ENCODE measurements at places on chromosomes 3 and 15.

DNA sequence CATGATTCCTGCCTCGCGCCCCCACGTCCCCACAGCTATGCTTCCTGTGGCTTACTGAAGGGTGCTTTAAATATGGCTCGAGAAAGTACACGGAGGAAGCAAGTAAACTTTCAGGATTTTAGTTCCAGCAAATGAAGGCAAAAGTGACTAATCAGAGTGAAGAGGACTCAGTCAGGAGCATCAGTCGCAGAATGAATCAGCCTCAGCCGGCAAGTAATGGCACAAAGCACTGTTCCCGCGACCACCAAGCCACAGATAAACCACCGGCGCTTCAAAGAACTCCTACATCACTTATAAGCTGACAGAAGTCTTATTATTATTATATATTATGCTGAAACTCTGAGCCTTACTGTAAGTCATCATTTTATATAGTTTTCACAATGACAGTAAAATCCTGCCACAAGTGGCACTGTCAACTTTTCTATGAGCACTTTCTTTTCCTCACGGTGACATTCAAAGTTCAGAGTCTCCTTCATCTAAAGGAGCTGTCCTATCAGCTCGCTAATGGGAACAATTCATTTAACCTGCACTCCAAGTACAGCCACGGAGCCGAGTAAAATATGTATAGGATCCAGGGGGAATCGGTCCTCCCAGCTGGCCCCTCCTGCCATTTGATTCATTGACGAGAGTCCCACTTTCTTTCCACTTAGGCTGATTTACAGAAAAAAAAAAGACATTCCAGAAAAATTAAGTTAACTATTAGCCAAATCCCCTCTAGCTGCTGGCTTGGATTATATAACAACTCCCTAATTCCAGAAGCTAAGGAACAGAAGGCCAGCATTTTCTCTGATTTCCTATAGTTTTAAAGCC, 217.0 kb upstream of the ICE2 start:
- peak; percentile 78 for DNase-seq

DNA sequence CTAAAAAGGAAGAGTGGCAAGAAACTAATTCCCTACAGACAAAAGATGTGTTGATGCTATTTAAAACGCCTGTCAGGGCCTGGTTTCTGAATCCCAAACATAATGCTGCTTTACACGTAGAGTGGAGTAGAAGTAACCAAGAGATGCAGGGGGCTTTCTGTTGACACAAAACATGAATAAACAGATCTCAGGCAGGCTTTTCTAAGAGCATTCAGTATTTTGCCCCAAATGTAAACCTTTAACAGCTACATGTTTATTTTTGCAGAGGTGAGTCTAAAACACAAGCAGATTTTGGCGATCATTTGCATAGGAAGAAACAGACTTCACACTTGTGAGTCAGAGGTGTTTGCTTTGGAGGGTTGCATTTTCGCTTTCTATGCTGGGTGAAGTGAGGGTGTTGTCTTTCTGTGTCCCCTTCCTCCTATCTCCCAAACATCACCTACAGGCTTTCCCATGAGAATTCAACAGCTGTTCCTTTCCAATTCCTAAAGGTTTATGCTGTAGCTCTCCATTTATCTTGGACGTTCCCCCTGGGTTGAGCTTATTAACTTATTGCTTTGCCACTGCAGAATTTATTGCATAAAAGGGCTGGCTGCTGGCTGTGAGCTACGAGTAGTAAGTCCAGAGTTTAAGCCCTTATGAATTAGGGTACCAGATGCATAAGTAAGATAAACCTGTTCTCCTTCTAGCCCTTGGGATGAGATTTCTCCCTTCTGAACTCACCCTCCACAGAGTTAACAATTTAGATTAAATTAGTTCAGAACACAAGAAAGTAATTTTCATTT, 156.7 kb downstream of the DIPK2A start:
- DNase-seq: no peak

- no peak for DNase-seq
These were observed 116.7 kb downstream of the NR1I2 start for GRCh38 chr3:119898478-119899191.

DNA sequence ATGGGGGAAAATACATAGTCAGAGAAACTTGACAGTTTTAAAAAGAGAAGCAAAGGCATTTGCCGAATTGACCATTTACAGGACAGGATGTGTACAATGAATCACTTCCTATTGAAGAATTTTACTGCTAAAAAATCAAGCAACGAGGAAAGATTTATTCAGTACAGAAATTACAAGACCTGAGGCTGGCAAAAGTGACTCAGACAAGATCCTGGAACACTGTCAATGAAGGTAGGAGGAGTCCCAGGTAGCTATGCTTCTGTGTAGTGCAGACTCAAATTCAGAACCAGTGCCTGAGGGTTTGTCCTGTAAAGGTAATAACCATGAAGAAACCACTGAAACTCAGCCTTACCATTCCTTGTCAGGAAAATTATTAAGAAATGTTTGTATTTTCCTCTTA, 120.9 kb downstream of the ZMAT3 start:
- DNase-seq: no peak

- no peak for DNase-seq
These were observed 113.0 kb upstream of the CHD2 start for GRCh38 chr15:92787116-92787515.

DNA sequence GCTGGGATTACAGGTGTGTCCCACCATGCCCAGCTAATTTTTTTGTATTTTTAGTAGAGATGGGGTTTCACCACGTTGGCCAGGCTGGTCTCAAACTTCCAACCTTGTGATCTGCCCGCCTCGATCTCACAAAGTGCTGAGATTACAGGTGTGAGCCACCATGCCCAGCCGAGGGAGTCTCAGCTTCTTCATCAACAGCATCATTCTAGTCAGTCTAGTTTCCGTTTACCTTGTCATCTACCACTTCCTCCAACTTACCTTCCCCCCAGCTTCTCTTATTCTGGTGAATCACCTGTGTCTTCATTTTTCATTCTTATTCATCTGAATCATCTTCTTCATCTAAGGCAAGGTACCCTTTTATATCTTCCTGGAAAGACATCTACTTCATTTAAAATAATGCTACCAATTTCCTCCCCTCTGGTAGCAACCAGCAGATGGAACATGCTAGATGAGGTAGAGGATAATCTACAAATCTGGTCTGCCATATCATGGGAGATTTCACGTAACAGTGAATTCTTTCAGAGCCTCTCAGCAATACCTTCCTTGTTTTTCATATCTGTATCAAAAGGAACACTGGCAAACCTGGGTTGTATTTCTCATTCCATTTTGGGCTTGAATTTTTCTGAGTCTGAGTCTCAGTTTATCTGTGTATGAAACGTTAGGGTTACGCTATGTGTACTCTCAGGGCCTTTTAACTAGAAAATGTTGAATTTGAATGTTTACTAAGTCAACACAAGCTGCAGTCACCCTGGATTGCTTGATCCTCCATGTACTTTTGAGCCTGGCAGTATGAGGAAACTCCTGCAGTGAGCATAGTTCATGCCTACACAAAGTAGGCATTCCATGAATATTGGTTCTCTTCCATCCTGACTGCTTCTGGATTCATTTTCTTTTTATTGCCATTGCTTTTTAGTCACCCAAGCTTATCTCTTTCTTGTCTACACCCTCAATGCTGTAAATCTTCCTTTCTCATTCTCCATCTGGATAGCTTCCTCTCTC, 16.8 kb downstream of the LPP start:
- peak; percentile 26 for DNase-seq

GRCh38 chr15:25501828-25502446, 63.1 kb upstream of the UBE3A start:
- no peak for DNase-seq

DNA sequence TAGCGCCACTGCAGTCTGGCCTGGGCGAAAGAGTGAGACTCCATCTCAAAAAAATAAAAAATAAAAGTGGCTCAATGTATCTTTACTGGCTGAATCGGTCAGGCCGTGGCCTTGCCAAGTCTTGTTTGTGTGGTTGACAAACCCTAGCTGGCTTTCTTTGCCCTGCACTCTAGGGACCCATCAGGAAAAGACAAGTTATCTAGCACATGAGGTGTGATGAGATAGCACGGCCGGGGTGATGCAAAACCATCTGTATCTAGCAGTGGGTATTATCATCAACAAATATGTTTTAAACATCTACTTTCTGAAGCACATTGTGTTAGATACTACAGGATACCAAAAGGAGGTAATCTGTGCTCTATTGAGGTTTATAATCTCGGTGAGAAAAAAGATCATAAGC, 3.9 kb upstream of the DPP8 start:
- DNase-seq: no peak

DNA sequence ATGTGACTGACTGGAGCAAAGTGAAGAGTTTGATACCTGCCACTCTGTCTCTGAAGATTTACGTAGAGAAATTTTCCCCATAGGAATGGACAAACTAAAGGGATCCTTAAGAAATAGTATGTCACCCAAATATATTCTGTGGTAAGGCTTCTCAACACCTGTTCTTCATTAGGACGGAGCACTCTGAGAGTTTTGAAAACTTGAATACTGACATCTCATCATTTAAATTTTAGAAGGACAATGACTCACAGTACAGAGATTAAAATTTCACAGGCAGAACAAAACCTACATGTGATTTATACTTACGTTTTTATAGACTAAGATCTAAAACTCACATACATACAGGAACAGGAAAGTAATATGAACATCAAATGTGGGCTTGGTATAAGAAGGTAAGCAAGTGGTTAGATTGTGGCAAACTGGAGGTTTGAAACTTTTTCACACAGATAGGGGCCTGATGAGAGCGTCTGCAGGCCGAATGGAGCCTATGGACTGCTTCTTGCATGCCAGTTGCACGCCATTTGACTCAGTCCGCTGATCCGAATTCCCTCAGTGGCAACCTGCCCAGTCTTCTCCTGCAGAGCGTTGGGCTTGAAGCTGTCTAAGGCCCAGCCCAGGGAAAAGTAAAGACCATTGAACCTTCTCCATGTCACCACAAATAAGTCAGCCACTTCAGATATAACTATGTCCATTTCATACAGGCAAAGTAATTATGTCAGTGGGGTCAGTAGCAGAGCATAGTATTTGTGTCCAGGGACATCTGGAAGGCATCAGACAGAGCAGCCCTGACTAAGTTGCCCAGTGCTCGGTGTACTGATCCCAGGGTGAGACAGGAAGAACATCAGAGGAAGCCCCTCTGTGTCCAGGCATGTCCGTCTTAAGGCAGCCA, 45.7 kb downstream of the ZBTB38 start:
- DNase-seq: no peak

Measured in stimulated activated CD4-positive, alpha-beta T cell treated with anti-CD3 and anti-CD28 coated beads, TNF-alpha, amount 100 ng/mL, for 24 hours (primary cell).